CD14-positive monocyte (primary cell): ENCODE measurements at places on chromosomes 5 and 9.
A peak's percentile ranks its signal among the peaks of the same experiment; 100 is the strongest.

DNA sequence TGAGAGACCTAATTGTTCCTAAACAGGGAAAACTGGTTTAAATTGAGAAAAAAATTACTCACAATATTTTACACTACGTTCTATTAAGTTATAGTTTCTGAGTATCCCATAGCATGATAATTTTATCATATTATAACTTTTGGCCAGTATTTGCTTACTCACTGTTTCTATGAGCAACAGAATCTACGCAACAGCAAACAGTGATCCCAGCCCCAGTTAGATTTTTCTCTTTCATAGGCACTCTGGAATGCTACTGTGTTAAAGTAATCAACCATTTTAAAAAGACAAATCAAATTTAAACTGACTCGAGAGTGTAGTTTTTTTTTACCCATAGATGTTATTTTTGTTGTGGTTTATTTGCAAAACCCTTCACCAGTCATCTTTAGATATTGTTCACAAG, 107.2 kb downstream of the XRCC4 start:
- DNase-seq, result no peak

DNA sequence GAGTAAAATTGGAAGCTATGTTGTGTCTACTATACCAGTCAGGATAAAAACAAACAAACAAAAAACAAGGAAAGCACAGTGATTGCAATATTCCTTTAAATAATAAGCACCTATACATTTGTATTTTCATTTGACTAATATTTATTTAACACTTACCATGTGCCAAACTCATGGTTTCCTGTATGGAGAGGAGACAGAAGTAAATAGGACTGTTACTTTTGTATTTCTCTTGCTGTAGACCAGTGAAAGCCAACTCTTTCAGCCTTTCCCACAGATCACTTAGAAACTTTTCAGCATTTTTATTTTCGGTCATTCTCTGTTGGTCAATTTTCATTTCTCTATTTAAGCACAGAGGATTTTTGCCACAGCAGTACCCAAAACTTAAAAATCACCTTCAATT, 4.5 kb downstream of the CMYA5 start:
- DNase-seq, result no peak

DNA sequence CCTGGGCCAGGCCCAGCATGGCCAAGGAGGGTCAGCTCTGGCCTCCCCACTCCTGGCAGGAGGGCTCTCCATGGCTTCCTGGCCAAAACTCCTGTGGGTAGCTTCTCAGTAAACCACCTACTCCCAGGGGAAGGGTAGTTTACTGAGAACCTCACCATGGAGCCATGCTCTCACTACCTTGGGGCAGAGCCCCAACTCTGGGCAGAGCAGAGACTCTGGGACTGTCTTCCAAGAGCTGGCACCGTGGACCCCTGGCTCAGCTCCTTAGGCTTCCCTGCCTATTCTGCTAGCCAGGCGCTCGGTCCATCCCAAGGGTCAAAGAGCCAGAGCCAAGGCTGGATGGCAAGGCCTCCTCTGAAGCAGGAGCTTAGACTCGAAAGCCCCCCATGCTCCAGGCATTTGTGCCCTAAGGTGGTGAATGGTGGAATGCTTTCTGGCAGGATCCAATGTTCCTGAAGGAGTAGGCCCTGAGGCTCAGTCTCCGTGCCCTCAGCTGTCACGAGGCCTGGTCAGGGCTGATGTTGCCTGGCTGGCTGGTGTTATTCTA, 19.6 kb downstream of the TCF7 start:
- DNase-seq, result no peak

DNA sequence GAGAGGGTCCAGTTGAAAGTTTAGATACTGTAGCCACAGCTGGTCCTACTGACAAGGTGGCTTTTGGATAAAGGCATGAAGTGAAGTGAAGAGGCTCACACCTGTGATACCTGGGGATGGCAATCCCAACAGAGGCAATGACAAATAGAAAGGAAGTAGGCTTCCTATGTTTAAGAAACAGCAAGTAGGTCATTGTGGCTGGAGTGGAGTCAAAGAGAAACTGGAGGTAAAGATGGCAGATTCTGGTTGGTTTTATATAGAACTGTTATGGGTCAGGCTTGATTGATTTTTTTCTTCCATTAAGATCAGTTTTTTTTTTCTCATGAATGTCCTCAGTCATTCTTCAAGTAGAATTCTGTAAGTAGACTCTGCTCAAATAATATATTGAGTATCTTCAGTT, 79.5 kb downstream of the ANXA1 start:
- no peak for DNase-seq

DNA sequence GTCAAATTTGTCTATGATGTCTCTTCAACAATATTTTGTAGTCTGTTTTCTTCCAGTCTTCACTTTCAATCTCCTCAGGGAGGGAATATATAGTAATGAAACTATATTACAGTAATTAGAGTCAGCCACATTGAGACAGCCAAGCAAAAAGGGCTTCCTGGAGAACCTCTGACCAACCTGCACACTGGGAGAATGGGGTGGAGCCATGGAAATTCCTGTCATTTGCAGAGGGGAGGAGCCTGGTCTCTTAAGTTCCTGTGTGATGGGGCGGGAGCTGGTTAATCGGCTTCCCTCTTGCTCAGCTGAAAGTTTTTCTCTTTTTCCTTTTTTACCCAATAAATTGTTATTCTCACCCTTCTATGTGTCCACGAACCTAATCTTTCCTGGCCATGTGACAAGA, 1220.0 kb downstream of the PTPRD start:
- no peak for DNase-seq

DNA sequence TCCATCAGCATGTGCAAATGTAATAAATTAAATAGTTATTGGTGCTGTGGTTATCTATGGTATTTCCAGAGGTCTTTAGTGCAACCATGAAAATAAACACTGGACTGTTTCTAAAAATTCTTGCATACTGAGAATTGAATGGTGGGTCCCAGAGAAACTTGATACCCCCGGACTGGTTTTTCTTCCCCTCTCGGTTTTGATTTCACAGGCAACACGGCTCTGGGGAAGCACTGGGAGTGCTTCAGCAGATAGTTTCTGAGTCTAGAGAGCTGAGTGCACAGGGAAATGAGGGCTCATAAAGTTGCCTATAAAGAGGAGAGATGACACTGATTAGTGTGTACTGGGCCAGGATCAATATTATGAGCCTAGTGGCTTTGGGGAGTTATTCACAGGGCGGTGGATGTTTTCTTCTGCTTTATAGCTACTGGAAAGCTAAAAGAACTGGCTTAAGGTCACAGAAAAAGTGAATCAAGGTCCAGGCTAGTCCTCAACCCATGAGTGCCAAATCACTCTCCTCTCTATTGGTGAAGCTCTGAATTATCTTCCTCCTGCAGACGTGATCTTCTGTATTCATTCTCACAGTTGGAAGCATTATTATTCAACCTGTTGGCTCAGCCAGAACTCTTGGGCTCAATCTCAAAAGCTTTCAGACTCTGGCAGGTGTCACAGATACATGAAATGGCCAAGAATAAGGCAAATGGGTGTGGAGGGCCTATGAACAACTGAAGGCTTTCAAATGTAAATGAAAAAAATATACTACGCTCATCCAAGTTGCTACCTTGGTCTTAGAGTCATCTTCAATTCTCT, 170.2 kb upstream of the HMHB1 start:
- no peak for DNase-seq

DNA sequence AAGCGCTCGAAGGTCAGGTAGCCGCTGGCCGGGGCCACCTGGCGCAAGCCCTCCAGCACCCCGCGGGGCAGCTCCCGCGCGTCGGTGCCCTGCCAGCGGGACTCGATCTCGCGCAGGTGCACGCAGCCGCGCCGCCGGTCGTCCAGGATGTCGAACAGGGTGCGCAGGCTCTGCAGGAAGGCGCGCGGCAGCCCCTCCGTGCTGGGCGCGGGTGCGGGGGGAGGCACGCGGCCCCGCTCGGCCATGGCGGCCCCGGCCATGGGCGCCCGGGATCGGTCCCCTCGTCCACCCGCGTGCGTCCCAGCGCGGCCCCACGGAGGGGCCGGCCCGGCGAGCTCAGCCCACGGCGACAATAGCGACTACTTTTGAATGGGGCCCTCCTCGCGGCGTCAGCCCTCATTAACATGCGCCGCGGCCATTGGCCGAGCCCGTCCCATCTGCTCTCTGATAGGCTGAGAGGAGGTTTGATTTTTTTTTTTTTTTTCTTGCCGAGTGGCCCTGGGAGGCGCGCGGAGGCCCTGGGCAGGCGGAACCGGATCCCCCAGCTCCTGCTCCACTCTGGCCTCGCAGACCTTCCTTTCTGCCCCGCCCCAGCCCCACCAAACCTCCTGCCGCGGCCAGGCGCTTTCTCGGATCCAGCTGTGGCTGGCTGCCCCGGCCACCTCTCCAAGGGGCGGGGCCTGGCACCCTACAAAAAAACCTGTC, at the start of gene SAPCD2:
Gene SAPCD2, minus strand, starts transcription at position 357 of the 705 bp plus-strand sequence. Its CDS starts 97 bp downstream, at position 260.
- peak; percentile 94 for DNase-seq

DNA sequence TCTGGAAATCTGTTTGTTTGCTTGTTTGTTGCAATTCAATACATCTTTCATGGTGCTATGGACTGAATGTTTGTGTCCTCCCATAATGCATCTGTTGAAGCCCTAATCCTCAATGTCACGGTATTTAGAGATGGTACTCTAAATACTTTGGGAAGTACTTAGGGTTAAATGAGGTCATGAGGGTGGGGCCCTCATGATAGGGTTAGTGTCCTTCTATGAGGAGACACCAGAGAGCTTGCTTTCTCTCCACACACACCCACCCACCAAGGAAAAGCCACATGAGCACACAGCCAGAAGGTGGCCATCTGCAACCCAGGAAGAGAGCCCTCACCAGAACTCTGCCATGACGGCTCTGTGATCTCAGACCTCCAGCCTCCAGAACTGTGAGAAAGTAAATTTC, 32.7 kb downstream of the DMGDH start:
- DNase-seq, result no peak

DNA sequence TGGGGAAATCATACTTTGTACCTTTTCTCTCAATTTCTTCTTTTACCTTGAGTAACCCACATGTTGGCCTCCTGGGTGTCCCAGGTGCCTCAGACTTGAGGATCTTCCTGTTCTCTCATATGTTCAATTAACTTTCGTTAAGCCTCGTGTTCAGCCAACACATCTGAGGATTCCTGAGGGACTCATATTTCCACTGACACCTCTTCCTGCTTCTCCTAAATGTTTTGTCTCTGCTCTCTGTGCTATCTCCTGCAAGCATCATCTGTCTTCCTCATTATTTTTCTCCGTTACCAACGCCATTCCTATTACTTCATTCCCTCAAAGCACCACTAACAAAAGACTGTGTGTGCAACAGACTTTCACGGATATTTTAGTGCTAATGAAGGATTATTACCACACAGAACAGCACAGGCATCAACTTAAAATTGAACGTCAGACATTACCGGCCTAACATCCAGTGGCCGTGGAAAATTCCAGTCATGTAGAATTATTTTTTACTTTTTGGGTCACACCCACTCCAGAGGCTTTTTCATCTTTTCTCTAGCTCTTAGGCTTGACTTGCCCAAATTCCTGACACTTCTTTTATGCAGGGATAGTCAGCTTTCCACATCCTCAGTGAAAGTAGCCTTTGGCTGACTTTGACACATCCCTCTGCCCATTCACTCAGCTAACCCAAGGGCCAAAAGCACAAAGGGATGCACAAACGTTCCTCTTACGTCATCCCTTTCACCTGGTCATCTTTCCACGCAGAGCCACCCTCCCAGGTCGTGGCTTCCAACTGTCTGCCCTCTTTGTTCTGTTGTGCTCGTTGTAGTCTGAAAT, 46.0 kb upstream of the OSMR start:
- DNase-seq, result no peak

DNA sequence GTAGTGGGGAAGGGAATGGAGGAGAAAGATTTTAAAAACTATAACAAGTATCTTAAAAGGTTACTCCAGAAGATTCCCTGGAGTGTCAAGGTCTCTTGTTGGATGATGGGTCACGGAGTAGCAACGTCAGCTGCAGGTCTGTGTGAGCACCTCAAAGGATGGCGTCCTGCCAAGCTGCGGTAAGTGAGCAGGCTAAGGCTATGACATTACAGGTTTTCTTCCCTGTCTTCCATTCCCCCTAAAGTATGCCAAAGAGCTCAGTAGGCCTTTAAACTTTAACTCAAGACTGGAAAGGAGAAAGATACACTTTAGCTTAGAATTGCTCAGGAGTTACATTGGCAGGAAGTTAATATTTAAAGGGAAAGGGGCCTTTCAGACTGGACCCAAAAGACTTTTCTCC, 17.5 kb downstream of the SPOCK1 start:
- DNase-seq, result no peak

DNA sequence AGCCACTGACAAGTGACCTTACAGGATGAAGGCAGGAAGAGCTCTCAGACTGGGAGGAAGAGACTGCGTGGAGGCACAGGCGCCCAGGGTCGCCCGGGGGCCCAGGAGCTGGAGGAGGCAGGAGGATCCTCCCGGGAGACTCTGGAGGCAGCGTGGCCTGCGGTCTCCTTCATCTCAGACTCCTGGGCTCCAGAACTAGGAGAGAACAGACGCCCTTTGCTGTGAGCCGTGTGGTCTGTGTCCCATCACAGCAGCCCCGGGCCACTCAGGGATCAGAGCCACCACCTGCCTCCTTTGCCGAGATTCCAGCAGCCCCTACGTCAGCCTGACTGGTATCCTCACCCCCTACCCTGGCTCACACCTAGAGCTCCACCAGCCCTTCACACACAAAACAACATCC, 45.2 kb downstream of the SLC12A7 start:
- DNase-seq, result no peak

DNA sequence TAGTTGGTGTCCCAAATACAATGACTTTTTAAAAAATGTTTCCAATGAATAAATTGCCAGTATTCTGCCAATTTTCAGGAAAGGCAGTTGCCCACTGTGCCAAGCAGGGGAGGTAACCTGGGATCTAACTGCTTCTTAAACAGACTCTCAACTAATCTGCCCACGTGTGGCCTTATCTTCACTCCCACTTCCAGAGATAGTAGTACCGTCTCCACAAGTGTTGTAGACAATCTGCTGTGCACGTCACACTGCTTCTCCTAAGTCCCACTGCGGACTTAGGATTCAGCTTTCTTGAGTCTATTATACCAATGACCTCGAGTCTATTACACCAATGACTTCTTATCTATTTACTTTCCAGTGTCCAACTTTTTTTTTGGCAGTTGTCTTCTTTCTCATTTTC, 21.2 kb downstream of the POU4F3 start:
- DNase-seq, result no peak

- DNase-seq, result no peak
Measured at GRCh38 chr9:128128836-128129590, 1.5 kb upstream of the PTGES2 start.

GRCh38 chr9:19284729-19285128, 54.2 kb downstream of the DENND4C start:
- no peak for DNase-seq

- no peak for DNase-seq
Measured at GRCh38 chr9:73116031-73116430, 35.6 kb upstream of the ANXA1 start.
